ENCODE measurements at places on chromosomes 16 and 17.
A peak's percentile ranks its signal among the peaks of the same experiment; 100 is the strongest.

DNA sequence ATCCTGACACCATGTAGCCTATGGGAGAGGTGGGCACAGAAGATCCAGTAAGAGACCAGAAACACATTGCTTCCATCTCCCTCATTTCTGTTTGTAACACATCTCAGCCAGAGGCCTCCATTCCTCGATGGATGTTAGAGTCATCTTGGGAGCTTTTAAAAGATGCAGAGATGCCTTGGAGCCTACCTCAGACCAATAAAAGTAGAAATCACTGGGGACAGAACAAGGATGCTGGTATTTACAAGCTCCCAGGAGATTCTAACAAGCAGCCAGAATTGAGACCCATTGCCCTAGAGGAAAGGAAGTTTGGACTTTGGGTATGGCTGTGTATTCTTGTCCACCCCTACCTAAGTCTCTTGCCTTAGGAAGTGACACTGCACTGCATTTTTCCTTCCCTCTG, 40.8 kb downstream of the HS3ST3A1 start:
- no peak for DNase-seq

GRCh38 chr17:71412803-71413202, 708.0 kb upstream of the SOX9 start:
- DNase-seq, result peak; percentile 4

- no peak for DNase-seq
Observed at GRCh38 chr17:32565401-32565800, 78.6 kb downstream of the CDK5R1 start.

- no peak for DNase-seq
Observed at GRCh38 chr16:74561626-74562025, 45.3 kb downstream of the GLG1 start.

DNA sequence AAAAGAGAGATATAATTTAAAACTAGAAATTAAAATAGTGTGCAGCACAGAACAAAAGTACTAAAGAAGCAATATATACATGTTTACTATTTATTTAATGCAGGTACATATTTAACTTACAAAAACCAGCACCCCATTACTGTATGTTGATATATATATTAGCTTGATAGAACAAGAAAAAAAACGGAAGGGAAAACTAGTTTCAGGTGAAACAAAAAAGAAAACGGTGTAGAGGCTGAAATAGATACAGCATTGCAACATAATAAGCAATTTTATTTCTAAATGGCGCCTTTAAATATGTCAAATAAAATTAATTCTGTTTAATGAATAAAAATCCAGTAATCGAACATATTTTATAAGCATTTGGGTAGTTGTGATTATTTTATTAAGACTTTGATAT, 3.9 kb downstream of the HNF1B start:
- no peak for DNase-seq

DNA sequence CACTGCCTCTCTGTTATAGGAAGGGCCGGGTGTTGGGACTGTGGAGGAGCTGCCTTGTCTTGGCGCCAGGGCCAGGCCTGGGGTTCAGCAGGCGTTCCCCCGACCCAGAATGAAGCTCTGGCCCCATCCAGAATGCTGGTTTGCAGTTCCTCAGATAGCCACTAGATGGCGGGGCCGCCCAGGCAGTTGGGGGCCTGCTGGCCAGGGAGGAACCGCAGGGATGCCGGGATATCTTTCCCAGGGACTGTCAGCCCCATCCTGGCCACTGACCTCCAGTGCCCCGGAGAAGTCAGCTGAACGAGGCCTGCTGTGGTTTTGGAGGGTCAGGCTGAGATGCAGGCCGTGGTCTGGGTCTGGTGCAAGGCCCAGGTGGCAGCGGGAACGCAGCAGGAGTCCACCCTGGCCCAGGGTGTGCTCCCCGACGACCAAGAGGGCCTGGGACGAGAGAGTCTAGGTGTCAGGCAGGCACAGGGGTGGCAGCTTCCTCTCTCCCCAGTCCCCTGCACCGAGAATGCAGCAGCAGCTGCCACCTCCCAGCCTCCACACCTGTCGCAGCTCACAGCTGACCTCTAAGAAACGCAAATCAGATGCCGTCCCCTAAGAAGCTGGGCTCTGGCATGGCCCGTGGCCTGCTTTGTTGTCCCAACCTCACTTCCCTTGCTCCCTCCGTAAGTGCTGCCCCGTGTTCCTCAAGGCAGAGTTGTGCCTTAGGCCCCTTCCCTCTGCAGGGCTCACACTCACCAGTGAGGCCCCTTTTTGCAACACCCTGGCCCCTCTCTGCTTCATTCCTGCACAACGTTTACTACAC, 51.2 kb downstream of the RMI2 start:
- peak; percentile 79 for DNase-seq

DNA sequence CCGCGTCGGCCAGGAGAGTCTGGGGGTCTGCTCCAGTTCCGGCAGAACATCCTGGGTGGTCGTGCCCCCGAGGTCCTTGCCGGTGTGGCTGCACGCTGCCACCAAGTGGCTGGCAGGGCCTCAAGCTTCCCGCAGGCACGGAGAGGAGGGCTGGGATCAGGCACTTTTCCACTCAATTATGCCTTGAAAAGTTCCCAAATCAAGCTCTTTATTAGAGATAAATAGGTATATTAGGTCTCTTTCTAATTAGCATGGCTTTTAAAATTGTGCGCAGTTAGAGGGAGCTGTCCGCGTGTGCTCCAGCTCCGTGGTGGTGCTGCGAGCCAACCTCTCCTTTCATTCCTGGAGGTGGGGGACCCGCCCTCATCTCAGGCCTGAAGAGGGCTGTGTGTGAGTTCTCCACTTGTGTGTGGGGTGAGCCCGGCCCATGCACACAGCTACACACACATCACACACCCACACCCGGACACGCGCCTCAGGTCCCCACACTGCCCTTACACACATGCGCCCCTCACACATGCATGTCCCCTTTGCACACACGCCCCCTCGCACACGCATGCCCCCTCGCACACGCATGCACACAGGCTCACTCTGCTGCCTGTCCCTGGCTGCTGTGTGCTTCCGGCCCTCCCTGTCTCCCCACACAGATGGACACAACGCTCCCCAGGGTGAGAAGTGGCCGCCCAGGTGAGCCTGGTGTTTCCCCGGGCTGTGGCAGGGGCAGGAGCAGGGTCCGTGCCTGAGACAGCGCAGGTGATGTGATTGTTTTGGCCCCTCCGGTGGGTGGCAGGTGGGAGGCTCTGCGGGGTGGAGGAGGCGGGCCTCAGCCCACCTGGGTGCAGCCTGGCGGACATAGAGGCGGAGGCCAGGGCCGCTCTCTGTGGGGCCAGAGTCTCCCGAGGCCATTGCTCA, 28.8 kb downstream of the CACNA1H start:
- DNase-seq, result no peak

DNA sequence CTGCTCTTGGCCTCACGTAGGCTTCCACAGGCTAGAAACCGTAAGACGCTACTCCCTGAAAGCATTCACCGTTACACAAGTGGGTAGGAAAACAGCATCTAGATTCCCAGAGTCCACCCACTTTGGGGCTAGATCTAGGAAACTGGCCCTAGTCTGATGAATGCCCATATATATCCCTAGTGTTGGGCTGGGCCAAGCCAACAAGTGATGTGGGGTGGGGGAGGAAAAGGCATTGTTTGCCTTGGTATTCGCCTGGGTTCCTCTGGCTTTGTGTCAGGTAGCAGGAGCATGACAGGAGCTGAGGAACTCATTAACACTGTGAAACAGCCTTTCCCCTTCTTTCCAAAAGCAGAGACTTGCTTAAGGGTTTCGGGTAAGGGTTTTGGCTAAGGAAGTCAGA, 112.4 kb downstream of the SMG6 start:
- no peak for DNase-seq

DNA sequence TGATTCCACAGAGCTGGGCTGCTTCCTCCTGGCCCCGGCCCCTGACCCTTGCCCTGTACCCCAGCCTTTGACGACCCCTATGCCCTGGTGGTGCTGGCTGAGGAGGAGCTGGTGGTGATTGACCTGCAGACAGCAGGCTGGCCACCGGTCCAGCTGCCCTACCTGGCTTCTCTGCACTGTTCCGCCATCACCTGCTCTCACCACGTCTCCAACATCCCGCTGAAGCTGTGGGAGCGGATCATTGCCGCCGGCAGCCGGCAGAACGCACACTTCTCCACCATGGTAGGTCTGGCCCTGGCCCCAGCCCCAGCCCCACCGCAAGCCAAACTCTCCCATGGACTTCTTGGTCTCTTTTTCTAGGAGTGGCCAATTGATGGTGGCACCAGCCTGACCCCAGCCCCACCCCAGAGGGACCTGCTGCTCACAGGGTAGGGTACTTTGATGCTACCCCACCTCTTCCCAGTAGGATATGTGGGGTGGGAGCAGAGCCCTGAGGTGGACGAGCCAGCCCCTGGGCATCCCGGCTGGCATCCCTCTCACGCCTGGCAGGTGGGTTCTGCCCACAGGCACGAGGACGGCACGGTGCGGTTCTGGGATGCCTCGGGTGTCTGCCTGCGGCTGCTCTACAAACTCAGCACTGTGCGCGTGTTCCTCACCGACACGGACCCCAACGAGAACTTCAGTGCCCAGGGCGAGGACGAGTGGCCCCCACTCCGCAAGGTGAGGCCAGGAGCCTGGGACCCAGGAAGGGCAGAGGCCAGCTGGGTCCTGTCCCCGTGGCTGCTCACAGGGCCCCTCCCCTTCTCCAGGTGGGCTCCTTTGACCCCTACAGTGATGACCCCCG, 19.0 kb upstream of the MYO15B start:
- no peak for DNase-seq

DNA sequence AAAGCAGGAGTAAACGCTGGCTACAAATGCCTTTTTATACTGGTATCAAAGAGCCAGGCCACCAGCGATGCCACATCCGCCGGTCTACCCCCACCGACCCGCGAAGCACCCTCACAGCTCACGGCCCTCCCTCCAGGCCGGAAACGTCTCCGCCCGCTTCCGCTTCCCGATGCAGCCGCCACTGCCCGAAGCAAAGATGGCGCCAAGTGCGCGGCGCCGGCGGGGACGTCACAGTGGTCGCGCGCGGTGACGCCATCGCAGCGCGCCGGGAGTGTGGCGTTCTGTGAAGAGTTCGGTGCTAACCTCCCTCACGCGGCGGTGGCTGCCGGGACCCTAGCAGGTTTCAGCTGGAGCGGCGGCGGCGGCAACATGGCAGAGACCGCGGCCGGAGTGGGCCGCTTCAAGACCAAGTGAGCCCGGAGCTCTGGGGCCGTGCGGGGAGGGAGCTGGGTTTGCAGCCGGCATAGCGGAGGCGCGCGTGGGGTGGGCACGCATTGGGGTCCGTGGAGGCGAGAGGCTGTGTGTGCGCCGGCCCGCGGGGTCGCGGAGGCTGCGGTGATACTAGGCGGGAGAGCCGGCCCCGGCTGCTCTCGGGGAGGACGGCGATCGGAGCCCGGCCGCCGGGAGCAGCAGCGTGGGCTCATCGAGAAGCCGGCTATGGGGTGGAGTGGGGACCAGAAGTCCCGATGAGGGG, at the start of gene TBL3:
TSS of gene TBL3 (plus strand) at position 258 of the 694 bp plus-strand sequence. CDS start at position 370, 112 bp downstream.
- peak; percentile 97 for DNase-seq

DNA sequence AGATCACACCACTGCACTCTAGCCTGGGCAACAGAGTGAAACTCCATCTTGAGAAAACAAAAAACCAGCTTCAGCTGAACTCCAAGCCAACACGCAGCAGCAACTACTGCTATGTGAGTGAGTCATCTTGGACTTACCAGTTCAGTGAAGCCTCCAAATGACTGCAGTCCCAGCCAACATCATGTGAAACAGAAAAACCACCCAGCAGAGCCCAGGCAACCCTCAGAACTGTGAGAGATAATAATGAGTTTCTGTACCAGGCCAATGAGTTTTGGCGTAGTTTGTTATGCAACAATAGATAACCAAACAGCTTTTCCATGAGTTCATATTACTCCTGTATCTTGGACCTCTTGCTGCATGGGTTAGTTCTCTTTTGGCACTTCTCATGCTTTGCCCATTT, 23.3 kb downstream of the PHF12 start:
- no peak for DNase-seq

DNA sequence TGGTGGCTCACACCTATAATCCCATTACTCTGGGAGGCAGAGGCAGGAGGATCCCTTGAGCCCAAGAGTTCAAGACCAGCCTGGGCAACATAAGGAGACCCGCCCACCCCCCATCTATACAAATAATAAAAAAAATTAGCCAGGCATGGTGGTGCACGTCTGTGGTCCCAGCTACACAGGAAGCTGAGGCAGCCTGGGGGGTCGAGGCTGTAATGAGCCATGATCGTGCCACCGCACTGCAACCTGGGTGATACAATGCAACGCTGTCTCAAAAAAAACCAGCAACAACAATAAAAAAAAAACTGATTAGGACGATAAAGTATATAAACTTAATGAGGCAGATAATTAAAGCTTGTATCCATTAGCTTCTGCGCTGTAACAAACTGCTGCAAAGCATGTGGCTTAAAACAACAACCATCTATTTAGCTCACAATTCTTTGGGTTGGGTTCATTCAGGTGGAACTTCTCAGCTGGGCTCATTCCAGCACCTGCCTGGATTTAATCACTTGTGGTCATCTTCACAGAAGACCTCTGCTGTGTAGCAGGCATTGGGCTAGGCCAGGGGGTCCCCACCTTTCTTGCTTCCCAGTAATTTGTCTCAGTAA, 45.8 kb downstream of the LCMT1 start:
- no peak for DNase-seq

DNA sequence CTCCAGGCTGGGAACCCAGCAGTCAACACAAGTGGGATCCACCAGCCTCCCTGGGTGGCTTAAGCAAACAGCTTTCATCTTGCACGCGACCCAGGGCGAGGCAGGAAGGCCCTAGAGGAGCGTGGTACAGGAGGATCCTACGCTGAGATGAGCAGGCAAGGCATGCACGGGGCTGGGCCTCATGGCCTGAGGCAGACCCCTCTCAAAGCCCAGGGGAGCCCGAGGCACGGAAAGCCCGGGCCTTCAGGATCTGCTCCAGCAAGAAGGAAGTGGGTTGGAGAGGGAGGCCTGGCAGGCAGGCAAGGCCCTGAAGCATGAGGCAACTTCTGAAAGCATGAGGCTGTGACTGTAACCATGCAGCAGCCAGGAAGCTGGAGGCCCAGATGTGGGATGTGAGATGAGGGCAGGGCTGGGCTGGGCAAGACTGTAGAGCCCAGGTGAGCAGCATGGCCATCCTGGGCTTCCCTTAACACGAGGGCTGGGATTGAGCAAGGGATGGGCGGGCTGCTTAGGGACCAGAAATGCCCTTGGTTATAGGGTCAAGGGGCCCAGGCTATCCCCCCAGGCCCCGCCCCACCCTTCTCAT, 338.7 kb downstream of the C16orf95 start:
- DNase-seq, result no peak

GRCh38 chr16:13835935-13836730, 83.8 kb upstream of the ERCC4 start:
- DNase-seq, result no peak

DNA sequence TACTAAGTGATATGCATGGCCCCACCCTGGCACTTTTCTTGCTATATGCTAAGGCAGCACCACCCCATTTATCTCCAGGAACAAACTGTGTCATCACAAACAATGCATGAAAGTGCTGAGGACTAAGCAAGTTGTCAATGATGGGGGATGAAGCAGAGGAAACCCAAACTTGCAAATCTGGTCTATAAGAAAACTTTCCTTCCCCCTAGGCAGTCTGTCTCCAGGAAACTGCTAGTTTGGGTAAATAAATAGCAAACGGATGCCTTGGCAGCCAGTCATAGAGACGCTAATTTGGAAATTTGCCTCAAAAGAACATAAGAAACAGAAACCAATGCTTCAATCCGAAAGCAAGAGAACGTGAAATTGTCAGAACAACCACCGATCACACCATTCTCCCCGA, 5.6 kb upstream of the HSBP1 start:
- DNase-seq, result peak; percentile 49
